ENCODE measurements at places on chromosomes 7 and 10.

- DNase-seq, result peak; percentile 57
Measured at GRCh38 chr7:56062382-56062781, 1.7 kb upstream of the SUMF2 start.

DNA sequence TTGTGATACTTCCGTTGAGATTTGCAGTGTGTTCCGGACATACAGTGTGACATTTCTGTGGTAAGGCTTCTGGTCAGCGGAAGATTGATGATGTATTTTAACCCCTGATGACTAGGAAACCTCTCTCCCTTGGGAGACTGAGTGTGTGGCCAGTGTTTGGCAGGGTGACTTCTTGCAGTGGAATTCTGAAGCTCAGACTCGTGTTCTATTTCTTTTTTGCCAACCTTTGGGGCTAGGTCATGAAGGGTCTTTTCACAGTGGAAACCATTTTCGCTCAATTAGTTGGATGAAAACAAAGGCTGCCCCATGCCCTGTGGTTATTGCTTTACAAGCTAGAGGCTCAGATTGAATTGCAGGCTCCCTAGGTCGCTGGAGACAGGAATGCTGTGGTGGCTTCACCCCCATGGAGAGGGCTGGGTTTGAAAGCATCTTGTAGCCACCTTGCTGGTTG lies 288.9 kb downstream of the BBS9 start:
- no peak for DNase-seq

DNA sequence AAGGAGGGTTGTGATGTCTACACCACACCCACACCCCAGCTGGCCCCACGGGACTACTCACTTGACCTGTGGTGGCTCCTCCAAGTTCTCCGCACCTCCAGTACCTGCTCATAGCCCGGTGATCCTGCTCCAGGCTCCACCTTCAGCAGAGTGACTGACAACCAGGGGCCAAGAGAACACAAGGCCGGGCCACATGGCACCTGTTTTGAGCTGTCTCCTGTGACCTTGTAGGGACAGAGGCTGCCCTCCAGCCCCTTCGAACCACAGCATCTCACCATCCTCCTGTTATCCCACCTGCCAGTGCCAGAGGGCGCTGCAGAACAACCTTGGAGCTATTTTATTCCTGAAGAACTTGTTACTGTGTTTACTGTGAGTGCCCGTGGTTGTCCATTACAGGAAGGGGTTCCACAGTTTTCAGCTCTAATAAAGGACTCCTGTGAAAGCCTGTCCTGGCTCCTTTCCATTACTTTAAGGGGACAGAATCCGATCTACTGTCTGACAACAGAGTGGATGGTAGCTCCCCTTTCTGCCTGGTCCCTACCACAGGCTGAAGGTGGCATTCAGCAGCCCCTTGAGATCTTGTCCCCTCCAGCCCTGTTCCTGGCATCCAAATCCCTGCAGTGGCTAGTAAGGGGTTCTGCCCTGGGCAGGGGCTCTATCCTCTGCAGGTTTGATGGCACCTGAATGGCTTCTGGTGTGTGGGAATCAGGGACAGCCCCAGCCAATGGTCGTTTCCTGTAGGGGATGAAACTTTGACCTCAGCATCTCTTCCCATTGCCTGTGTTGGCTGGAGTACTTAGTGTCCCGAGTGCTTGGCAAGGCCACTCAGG lies 50.8 kb downstream of the C10orf120 start:
- peak; percentile 49 for DNase-seq

DNA sequence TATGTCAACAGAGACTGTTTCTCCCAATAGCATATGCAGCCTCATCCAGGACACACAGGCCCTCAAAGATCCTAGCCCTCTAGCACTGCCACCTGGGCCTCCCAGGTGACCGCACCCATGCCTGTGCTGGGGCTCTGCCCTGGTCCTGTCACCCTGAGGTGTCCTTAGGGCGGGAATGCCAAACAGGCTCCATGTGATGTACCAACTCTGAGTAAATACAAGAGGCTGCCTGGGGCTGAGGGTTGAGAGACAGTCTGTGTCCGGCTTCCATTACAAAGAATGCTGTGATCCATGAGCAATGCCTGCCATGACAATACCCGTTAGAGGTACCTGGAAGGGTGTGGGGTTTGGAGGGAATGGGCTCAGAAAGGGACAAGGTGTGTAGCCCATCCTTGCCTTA lies 83.0 kb upstream of the KAT6B start:
- DNase-seq, result no peak

DNA sequence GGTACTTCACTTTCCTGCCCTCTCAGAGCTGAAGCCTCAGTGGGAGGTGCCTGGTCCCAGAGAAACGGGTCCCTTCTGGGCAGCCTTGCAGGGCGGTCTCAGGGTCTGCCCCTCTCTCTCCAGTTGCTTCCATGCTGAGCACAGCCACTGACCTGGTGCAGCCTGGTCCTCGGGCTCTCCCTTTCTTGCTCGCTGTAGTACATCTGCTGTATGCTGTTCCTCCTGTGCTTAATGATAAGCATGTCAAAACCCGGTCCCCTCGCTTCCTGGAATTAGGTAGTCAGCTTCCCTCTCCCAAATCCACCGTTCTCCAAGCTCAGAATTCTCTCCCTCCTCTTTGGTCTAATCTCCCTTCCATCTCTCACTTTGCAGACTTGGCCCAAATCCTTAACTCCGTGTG lies 11.0 kb upstream of the HPS1 start:
- no peak for DNase-seq

DNA sequence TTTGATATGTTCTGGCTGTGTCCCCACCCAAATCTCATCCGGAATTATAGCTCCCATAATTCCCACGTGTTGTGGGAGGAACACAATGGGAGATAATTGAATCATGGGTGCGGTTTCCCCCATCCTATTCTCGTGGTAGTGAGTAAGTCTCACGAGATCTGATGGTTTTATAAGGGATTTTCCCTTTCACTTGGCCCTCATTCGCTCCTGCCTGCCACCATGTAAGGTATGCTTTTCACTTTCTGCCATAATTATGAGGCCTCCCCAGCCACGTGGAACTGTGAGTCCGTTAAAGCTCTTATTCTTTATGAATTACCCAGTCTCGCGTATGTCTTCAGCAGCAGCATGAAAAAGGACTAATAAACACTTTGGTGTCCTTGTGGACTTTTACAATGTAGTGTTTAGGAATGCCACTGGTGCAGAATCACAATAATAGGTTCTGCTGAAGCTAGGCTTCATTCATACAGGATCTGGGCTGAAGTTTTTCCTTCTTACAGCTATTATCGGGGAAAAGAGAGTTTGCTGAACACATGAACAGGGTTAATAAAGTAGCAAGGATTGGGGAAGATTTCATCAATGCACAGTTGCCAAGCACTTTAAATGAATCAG lies 74.3 kb downstream of the CPED1 start:
- DNase-seq, result no peak

GRCh38 chr7:2894118-2894940 lies 50.2 kb upstream of the GNA12 start:
- no peak for DNase-seq

- DNase-seq, result no peak
Measured at GRCh38 chr10:124696446-124697392, 47.5 kb downstream of the FAM53B start.

GRCh38 chr7:44325811-44326241 lies 432 bp upstream of the CAMK2B start:
- DNase-seq, result no peak

GRCh38 chr10:30467651-30468338 lies 33.8 kb downstream of the MAP3K8 start:
- DNase-seq, result no peak

DNA sequence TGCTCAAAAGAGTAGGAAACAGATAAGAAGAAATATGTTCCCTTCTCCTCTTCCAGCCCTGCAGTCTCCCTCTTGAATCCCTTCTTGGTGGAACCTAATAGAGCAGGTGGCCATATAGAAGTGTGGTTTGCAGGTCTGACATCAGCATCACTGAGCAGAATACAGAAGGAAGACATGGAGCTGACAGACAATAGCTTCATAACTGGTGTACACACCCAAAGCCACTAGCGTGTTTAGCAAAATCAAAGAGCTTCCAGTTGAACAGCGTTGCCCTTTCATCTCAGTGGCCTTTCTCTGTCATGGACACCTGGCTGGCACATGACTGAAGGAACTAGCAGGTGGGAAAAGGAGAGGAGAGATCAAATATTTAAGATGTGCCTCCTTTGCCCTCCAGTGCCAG lies 245.5 kb downstream of the BAMBI start:
- DNase-seq, result no peak

GRCh38 chr10:48940958-48941357 lies 1.3 kb upstream of the LRRC18 start:
- DNase-seq, result no peak

DNA sequence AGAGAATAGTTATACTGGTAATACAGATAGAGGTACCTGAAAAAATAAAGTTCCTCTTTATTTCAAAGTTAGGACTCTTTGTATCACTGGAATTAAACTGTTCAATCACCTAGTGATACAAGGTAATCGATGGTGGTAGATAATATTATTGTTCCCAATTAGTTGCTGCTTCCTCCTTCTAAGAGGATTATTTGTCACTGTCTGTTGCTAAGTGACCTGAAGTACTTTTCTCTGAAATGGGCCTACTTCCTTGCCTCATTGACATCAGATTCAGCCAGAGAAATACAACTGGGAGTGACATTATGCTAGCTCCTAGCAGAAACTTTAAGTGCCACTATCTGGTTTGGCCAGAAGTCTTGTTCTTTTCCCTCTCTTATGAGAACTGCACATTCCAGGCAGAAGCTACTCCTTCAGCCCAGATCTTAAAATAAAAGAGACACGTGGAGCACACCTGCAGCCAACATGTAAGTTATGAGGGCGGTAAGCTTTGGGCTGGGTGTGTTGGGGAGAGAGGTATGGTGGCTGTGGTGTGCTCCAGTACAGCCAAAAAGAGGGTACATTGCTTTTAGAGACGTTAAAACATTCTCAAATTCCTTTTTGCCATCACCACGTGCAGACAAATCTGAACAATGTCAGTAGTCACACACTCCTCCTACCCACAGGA lies 54.8 kb downstream of the MINDY3 start:
- no peak for DNase-seq

DNA sequence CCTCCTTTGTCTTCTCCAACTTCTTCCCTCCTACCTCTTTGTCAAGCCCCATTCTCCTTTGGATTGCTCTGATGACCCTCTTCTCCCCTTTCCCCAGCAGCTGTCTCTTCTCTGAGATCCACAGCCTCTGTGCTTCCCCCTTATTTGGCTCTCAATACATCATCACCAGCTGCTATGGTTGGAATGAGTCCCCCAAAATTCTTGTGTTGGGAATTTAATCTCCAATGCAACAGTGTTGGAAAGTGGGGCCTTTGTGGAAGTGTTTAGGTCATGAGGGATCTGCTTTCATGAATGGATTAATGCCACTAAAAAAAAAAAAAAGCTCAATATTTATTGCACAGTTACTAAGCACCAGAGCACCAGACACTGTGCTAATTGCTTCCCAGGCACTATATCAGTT lies 39.2 kb upstream of the FRMD4A start:
- no peak for DNase-seq

GRCh38 chr7:26156451-26157420 lies 4.7 kb downstream of the NFE2L3 start:
- peak; percentile 28 for DNase-seq

DNA sequence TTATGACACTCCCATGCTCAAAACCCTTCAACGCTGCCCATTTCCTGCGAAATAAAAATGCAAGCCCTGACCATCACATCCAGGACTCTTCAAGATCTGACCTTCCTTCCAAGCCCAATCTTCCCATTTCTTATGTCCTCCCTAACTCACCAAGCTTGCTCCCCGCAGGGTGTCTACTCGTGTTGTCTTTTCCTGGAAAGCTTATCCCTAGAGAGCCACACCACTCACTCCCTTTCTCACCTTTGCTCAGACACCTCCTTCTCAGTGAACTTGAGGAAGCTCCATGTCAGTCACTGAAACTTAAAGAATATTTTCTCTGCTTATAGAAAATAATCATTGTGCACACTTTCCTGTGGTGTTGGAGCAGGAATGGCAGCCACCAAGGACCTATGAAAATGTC lies 54.4 kb upstream of the CACNB2 start:
- no peak for DNase-seq

- no peak for DNase-seq
Measured at GRCh38 chr7:100465702-100466311, 1.7 kb upstream of the SPACDR start.

DNA sequence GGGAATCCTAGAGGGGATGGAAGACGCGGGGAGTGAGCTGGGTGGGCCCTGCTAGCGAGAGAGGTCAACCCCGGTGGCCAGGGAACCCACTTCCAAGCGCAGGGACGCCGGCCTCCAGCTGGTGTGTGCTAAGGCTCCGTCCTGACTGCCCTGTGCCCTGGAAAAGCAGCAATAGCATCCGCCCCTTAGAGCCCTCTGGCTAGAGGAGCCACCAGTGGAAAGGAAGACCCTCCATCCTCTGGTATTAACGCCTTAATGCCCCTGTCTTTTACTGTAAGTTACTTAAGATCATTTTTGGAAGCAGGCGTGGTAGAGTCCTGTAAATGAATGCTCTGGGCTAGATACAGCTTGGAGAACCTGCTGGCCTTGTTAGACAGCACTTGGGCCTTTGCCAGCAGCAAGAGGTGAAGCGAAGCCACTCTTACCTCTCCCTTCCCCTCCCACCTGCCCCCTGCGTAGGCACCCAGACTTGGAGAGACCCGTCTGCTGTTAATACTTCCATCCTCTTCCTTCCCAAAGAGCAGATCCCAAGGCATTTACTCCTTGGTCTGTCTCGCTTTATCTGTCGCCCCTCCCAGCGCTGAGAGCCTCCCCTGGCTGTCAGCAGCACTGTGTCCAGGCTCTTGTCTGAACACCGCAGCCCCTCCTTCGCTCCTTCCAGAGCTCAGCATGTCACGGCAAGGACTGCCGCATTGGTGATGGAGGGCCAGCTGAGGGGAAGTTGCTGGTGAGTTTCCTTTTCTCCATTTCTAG lies 4.6 kb downstream of the REPIN1 start:
- DNase-seq, result no peak

All from HCT116 (cell line).